ENCODE measurements at places on chromosomes 5 and 9.

GRCh38 chr5:67643536-67643935 is 446.9 kb upstream of the CD180 start:
- no peak for DNase-seq

DNA sequence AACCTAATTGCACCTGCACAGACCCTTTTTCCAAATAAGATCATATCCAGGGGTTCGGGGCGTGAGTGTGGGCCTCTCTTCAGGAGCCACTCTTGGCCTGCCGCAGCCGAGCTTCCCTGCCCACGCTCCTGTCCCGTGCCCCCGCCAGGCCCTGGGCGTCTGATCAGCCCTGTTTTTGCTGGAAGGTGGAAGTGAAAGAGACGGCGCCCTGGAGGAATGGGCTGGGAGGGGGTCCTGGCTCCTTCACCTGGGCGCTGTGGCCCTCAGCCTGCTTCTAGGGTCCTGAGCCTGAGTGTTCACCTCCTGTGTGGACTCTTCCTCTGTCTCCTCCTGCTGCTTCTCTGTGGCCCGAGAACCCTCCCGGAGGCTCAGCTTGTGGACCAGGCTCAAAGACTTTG is 11.2 kb upstream of the COL5A1 start:
- no peak for DNase-seq

- DNase-seq = no peak
These were observed 121.0 kb downstream of the FEM1C start for GRCh38 chr5:115423541-115423940.

GRCh38 chr9:88672874-88673689 is 138.1 kb downstream of the NXNL2 start:
- DNase-seq = no peak

- no peak for DNase-seq
These were observed 18.0 kb upstream of the CTSL start for GRCh38 chr9:87707805-87708506.

DNA sequence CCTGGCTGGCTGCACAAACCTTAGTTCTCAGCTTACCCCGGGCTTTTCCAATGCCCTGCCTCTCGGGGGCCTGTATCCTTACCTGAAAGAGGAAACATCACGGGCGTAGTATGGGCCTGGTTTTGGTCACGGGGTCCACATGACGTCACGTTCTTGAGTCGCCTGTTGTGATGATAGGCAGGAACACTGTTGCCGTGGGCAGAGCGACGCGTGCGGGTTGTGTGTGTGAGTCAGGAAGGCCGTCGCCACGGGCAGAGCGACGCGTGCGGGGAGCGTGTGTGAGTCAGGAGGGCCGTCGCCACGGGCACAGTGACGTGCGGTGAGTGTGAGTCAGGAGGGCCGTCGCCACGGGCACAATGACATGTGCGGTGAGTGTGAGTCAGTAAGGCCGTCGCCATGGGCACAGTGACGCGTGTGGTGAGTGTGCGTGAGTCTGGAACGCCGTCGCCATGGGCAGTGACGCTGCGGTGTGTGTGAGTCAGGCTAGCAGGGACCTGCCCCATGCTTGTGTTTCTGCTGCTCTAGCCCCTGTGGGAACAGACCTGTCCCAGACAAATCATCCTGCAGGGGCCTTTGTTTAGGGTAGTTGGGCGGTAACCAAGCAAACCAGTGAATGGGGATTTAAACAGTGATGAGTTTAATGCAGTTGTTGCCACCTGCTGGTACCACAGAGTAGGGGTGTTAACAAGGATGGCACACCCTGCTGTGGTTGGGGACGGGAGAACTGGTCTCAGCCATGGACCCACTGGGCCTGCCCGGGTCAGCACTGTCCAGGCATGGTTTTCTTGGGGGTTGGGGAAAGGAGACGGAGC is 19.8 kb downstream of the TRIP13 start:
- DNase-seq = no peak

DNA sequence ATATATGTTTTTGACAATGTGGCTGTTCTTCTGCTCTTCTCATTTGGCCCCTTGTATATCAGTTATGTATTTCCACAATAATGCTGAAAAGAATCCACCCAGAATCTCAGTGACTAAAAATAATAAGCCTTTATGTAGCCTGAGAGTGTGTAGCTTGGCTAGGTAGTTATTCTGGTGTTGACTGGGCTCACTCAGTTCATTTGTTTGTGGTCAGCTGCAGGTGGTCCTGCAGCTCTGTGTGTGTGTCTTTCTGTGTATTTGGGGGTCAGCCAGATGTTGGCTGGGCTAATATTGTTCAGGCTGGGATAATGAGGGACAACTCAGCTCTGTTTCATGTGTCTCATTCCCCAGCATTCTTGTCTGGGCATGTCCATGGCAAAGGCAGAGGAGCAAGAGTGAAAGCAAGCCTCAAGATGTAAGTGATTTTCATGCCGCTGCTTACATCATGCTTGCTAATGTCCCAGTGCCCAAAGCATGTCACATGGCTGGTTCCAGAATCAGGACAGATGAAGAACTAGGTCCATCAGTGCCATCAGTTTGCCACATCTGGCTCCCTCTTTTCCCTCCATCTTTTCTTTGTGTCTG is 162.8 kb downstream of the KCTD16 start:
- no peak for DNase-seq

DNA sequence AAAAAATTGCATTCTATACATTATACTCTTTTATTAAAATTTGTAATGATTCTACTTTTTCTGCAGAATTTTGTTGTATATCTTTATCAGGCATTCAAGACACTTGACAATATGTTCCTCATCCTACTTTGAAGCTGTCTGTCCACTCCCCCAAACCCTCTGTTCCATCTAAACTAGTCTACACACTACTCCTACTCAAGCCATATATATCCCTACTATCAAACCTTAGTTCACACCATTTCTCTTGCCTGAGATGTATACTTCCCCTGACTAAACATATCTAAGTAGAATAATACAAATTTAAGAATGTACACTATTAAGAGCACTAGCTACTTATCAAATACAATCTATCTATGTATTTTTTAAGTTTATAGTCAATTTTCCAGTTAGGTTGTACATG is 107.1 kb upstream of the FTMT start:
- no peak for DNase-seq

- DNase-seq = no peak
These were observed 1.7 kb downstream of the TRPM3 start for GRCh38 chr9:71119746-71120145.

GRCh38 chr9:80976403-80976802 is 712.9 kb downstream of the TLE1 start:
- DNase-seq = no peak

DNA sequence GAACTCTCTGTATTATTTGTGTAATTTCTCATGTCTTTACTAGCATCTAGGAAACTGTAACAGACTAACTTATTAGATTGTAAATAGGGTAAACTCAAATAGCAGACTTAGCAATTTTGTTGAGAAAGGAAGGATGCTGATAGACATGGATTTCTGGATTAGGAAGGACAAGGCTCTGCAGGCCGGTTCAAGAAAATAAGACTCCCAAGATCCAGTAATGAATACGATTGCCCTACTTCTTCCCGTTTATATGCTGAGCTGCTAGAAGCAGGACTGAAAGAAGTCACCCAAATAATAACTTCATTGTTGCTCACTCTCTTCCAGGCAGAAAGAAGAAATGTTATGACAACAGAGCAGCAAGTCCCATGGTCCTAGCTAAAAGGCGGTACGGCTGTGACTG is 22.8 kb upstream of the C9orf40 start:
- DNase-seq = no peak

DNA sequence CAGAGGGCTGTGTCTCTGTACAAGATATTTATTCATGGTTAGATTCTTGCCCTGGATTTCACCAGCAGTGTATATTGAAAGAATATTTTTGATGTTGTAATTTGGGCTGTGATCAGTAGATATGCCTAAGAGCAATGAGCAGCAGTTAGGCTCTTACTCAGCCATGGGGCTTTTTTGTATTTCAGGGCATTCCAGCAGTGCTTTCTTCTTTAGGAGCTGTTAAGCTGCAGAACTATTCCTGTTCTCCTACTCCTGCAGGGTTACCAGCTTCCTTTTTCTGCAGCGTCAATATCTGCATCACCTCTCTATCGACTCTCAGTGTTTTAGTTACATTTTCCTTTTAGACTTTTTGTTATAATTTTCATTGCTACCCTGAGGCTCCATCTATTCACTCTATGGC is 206.2 kb downstream of the SLCO4C1 start:
- no peak for DNase-seq

GRCh38 chr5:55392669-55393068 is 84.9 kb downstream of the MTREX start:
- no peak for DNase-seq

- no peak for DNase-seq
These were observed 13.6 kb upstream of the LAMC3 start for GRCh38 chr9:130995086-130996011.

DNA sequence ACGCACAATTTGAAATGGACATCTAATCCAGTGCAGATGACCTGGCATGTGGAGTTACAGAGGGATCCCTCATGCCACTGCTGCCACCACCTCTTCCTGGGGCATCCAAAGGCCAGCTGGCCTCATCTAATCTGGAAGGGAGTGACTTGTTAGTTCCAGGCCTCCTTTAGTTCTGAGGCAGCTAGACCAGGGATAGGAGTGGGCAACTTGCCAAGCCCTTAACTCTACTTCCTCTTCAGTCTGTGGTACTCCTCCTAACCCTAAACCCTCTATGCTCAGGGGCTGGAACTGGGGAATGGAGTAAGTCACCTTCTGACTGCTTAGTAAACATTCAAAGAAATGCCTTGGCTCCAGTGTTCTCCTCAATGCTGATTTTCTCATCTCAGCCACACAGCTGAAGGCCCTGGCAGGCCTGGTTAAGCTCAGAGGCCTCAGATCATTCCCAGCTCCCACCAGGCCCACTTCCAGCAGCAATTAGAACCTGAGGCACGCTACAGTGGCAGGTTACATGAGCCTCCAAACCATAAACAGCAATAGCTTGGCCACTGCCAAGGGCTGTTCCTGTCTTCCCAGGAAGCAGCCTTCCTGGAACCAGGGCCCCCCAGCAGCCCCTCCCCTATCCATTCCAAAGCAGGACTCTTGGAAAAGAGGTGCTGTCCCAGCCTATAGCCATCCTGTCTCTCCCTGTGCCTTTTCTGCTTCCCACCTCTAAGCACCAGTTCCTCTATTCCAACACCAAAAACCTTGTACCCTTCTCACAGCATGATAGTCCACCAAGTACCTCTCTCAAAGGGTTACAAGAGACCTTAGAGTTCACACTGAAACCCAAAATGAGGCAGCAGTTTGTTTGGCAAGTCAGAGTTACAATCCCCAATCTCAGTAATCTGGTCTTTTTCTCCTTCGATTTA is 2.0 kb downstream of the EIF4EBP3 start:
- DNase-seq = peak; percentile 64

GRCh38 chr9:109776391-109776790 is 3.6 kb upstream of the PALM2AKAP2 start:
- no peak for DNase-seq

- DNase-seq = no peak
These were observed 15.1 kb downstream of the RPS14 start for GRCh38 chr5:150434464-150434863.

DNA sequence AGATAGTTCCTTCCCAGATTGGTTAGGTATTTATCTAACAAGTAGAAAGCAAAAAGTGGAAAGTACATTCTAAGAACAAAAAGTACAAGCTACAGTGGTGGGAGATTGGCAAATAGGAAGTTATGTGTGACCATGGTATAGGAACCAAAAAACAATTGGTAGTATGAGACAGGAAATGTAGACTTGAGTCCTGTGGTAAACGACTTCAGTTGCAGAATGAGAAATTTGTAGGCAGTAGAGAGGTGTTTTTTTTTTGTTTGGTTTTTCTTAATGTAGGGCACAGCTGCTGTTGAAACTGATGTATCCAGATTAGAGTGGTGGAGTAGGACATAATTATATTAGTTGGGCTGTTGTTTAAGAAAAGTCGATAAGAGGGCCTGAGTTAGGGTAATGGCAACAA is 72.0 kb downstream of the CCNH start:
- DNase-seq = no peak

DNA sequence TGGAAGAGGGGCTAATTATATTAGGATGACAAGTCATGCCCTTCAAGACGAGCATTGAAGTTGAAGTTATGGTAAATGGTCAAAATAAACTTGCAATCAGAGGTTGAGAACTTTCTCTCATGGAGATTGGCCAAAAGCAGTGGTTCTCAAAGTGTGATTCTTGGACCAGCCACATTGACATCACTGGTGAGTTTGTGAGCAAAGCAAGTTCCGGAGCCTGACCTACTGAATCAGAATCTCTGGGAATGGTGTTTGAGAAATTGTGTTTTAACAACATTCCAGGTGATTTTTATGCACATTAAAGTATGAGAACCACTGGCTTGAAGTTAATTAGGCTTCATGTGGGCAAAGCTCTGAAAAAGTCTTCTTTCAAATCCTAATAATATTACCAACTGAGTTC is 403.5 kb downstream of the ZSWIM6 start:
- DNase-seq = no peak

DNA sequence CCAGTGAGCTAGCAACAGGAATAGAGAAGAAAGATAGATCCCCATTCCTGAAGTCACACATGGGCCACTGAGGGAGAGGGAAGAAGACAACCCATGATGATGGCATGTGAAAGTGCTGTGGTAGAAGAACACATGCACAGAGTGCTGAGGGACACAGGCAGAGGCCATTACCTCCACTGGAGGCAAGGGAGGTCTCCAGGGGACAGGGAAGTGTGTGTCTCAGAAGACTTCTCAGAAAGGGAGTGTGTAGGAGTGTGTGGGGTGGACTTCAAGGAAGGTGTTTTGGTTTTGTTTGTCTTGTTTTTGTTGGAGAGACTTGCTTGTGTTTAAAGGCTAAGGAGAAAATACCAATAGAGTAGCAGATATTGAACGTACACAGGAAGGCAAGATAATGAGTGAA is 77.0 kb upstream of the SMARCA2 start:
- DNase-seq = no peak

DNA sequence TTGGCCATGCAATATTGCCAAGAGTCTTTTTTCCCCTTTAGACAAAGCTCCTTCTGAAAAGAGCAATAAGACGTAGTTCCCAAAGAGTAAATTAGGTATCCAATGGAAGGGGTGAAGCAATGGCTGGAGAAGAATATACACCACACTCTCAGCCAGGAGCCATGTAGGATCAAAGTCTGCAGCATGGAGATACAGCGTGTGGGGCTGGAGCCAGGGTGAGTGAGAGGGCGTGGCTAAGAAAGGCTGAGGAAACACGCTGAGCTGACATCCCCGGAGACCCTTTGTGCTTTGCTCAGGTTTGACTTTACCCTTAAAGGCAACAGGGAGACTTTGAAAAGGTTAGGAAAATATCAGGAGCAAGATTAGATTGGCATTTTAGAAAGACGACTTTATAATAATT is 87.1 kb upstream of the ELL2 start:
- no peak for DNase-seq

DNA sequence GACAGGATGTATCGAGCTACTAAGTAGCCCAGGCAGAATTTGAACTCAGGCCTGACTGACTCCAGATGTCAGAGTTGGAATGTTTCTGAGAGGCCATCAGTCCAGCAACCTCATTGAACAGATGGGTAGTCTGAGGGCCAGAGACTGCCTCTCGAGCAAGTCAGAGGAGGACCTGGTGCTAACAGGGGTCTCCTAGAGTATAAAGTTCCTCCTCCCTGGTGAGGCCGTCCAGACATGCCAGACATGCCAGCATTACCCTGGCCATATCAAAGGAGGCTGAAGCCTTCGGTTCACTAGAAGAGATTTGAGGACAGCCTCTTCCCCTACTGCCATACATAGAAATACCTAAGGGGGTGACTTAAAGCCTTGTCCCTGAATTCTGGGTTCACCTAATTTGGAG is 81.2 kb downstream of the ZNF618 start:
- DNase-seq = no peak

Data from osteocyte (in vitro differentiated cells).